Foreskin keratinocyte (primary cell): ENCODE measurements at places on chromosomes 5 and 9.

DNA sequence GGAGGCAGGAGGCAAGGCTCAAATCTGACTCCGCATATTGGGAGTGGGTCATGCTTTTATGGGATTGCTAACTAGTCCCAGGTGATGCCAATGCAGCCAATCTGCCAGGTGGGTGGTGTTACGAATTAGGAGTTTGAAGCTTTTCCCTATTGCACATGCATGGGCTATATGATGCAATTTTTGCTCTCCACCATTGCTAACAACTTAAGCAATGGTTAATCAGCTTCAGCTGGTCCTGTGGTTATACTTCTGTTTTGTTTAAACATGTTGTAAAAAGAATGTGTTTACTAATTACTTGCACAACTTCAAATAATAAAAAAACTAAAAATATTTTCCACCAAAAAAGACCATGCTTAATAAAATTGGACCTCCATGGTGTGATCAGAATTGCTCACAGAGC is 55.7 kb downstream of the SHC3 start:
- peak; percentile 44 for DNase-seq

GRCh38 chr9:3553076-3553765 is 27.4 kb upstream of the RFX3 start:
- DNase-seq, result peak; percentile 13

DNA sequence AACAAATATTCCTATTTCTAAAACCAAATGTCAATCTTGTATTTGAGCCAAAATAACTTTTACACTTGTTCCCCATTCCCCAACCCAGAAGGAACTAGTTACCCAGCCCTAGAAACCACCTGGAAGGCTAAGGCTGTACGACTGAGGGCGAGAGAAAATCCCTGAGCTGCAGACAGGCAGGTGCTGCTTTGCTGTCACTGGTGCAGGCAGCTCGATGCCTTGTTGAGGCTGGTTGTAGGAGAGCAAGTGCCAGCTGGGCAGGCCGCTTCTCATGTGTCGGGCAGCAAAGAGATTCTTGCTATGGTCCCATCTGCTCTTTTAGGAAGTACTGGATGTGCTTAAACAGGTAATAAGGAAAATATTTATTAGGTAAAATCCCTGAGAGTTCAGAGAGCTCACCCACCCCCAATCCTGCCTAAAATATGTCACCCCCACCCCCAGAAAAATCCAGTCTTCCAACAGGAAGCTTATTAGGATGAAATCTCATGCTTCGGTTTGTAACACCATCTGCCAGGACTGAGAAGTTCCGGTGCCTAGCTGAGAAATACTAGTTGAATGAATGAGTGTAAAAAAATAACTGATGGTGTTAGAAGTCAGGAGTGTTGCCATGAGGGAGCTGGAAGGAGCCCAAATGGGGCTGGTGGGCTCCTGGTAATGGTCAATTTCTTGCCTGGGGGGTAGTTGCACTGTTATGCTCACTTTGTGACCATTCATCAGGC is 91.1 kb upstream of the DMRT1 start:
- DNase-seq, result no peak

GRCh38 chr9:33133186-33133585 is 34.0 kb downstream of the B4GALT1 start:
- DNase-seq, result peak; percentile 46

DNA sequence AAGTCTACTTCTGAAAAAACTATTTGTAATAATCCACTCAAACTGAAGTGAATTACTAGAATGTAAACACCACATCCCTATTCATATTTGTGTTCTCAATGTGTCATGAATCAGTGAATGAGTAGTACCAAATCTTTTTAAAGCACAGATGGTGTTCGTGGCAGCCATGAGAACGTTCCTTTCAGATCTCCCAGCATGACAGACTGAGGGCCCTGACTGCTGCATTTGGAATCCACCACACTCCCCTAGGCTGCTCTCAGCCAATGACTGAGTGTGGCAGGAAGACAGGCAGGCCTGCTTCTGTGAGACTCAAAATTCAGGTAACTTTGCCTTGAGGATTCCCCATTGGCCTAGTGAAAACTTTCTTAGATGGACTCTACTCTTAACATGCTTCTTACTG is 10.9 kb upstream of the JMY start:
- peak; percentile 23 for DNase-seq

- no peak for DNase-seq
These were observed 1007.0 kb upstream of the NUDT12 start for GRCh38 chr5:104569621-104570020.

GRCh38 chr5:35516271-35516670 is 101.4 kb upstream of the SPEF2 start:
- DNase-seq, result no peak

DNA sequence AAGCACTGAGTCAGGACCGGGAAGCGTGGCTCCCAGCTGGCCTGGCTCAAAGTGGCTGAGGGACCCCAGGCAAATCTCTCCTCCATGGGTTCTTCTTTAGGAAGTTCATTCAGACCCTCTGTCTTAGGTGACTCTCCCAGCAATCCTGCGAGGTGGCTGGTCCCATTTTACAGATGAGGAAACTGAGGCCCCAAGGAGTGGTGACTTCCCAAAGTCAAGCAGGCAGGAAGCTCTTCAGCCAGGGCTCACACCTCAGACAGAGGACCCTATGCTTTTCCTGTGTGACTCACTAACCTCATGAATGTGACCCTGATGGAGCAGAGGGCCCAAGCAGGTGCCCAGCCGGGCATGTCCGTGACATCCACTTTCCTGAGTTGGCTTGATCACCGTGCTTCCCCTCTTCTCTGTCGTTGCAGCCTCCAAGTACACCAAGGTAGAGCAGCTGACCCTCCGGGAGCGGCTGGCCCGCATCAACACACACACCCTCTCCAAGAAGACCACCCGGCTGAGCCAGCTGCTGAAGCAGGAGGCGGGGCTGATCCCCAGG is 36.5 kb downstream of the ARHGEF37 start:
- no peak for DNase-seq

- DNase-seq, result no peak
These were observed 37.2 kb downstream of the CFAP95 start for GRCh38 chr9:69857828-69858227.

GRCh38 chr9:70079417-70080037 is 35.9 kb downstream of the MAMDC2 start:
- no peak for DNase-seq

- DNase-seq, result no peak
These were observed 612.8 kb downstream of the CSNK1G3 start for GRCh38 chr5:124124711-124125229.

DNA sequence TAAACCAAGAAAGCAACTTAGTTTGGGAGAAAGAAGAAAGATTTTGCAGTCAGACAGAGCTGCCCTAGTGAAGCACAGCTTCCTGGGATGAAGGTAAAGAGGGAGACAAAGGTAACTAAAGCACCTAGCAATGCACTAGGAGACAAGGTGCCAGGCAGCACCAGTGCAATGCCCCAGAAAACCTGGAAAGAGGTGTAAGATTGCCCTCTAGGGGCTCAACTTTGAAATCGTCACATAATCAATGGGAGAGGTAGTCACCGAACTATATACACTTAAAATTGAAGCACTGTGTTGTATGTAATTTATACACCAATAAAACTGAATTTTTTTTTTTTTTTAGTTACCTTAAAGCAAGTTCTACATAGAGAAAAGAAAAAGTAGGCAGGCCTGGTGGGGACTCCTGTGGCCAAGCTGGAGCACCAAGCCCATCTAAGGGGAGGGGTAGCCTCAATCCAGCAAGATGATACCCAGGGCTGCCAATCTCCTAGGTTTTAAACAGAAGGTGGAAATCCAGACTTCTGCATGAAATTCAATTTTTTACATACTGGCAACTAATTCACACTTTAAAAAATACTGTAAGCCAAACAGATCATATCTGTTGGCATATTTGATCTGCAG is 48.2 kb downstream of the CDK5RAP2 start:
- DNase-seq, result peak; percentile 26

GRCh38 chr9:91937056-91937455 is 13.0 kb downstream of the ROR2 start:
- no peak for DNase-seq

- no peak for DNase-seq
These were observed 175.3 kb downstream of the ARL15 start for GRCh38 chr5:54135042-54135441.

DNA sequence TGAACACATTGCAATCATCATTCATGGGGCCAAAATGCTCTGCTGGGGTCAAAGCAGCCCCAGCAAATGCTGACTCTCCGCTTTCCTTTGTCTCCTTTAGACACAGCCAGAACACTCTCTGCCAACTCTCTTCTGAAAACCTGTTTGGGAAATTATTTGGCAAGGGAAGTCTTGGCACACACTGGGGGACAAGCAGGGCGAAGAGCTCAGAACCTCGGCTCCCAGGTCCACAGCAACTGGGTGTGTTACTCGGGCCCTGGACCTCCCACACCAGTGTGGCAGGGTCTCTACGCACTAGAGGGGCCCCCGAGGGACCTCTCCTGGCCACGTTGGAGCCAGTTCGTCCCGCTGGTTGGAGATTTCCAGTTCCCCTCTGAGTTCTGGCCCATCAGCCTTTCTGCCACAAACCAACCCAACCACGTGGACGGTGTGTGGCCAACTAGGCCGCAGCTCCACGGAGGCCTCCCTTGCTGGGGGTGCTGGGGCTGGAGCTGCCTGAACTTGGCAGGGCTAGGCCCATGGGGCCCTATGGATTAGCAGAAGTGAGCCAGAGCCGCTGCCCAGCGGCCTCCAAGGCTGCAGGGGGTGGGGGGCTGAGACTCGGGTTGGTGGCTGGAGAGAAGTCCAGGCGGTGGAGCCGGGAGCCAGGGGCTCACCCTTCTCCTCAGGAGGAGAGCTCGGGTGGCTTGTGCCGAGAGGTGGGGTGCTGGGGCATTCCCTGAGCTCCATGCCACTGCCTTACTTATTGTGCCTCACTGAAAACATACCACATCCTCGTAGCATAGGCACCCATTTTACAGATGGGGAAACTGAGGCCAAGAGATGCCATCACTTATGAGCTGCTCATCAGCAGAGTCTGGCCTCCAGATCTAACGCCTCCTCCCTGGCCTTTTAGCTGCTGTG is 46.8 kb upstream of the RNU6ATAC start:
- no peak for DNase-seq

- DNase-seq, result no peak
These were observed 1039.2 kb upstream of the CDH9 start for GRCh38 chr5:28077291-28078240.

- DNase-seq, result no peak
These were observed 285.6 kb downstream of the FBXL7 start for GRCh38 chr5:15785531-15785981.

GRCh38 chr5:156396830-156397081 is 69.8 kb downstream of the SGCD start:
- no peak for DNase-seq

DNA sequence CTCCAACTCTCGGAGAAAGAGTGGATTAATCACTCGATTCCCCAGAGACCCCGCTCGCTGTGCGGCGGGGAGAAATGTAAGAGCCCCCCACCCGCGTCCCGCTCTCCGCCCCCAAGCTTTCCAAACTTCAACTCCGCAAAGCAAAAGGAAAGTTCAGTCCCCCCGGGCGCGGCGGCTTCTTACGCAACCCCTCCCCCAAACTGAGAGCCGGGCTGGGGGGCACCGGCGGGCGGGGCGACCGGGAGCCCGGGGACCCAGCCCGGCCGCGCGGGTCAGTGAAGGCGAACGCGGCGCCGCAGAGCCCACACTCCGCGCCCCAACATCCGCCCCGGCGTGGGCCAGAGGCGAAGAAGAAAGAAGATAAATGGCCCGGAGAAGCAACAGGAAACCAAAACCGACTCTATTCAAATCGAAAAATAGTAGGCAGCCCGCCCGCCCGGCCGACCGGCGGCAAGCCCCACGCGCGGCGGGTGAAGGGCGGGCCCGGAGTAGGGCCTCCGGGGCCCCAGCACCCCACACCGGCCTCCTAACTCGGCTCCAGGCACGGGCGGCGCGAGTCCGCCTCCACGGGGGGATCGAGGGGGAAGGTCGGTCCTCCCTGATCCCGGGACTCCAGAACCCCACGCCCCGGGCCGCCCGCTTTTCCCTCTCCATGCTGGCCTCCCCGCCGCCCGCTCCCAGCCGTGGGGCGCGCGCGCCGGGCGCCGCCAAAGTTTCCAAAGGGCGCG is 720 bp downstream of the NOTCH1 start:
- no peak for DNase-seq

DNA sequence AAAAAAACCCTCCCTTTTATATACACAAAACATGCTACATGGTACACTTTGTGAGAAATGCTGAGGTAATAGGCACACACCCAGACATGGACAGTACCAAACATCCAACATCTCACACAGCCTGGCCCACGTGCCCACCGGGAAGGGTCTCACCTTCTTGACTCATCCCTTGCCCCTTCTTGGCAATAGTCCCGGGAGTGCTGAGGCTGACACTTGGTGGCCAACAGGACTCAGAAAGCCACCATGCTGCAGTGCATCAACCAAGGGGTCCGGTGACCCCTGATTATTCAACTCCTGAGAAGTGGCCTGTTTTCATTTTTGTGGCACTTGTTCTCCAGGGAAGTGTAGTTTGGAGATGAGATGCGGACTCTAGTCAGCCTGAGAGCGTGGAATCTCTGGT is 35.0 kb downstream of the ANGPTL2 start:
- no peak for DNase-seq

DNA sequence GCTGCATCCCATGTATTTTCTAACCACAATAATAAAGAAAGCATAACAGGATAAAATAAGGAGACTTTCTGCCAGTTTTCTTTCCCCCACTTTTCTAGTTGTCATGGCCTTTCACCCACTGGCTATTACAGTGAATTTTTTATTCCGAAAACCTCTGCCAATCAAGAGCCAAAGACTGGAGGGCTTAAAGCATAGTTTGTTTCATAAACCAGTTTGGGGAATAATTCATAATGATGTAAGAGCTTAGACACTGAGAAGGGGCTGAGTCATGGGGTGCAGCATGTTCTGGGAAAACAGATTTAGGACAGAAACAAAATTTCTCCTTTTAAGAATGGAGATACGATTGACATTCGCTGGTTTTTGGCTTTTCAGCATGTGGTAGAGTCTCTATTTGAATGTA is 4.4 kb upstream of the GLIPR2 start:
- DNase-seq, result no peak

GRCh38 chr5:607541-608428 is 4.4 kb upstream of the CEP72 start:
- no peak for DNase-seq

DNA sequence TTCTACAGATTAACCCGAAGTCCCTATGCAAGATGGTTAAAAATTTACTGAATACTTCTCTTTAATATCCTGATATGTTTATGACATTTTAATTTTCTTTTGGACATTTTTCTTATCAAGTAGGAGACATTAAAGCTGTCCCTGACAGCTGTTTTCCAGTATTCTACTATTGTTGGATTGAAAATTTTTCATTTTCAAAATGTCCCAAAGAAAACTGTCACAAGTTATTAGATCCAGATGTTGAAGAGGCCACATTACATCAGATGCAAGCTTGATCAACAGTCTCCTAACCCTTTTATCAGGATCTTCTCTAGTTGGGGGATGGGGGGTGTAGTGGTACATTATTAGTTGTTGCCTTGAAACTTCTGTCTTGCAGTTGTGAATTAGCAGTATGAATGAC is 1402.7 kb upstream of the DMAC1 start:
- DNase-seq, result no peak
